ENCODE measurements at places on chromosomes 5 and 9. TPM values are rescaled to one million over a fixed set of nuclear protein-coding genes. Genes with fewer than 3 reads are reported as not detected.

- no peaks in the 10 kb centered on the region for H3K36me3 ChIP-seq
- no peak overlapping the region for H3K4me3 ChIP-seq
- no peak overlapping the region for H3K27ac ChIP-seq
Observed at GRCh38 chr9:134209731-134210311, 45.5 kb upstream of the RNU6ATAC start.

DNA sequence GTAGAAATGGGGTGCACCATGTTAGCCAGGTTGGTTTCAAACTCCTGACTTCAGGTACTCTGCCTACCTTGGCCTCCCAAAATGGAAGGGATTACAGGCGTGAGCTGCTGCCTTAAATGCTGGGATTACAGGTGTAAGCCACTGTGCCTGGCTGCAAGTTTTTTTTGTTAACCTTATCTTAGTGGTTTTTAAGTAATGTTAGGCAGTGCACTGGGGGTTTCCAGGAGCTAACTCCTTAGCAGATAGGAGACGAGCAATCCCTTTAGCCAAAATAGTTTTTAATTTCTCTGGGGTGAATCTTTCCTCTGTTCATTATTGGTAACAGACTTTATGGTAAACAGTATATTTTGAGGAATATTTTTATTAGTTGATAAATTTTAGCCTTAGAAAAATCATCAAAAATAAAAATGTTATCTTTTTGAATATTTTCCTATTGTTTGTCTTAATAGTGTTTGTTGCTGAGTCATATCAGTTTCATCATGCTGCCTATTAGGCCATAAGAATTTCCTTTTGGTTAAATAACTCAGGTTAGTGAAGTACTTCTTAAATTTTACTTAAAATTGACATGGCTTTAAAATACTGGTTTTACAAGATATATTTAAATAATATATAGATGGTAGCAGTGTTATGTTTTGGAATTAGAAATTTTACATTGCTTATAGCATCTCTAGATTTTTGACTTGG, 37.9 kb downstream of the LMNB1 start:
- H3K4me3 ChIP-seq = no peak overlapping the region
- H3K27me3 ChIP-seq = no peaks in the 10 kb centered on the region
- peaks cover 51% of the 10 kb centered on the region for H3K36me3 ChIP-seq
- DNase-seq = no peak

DNA sequence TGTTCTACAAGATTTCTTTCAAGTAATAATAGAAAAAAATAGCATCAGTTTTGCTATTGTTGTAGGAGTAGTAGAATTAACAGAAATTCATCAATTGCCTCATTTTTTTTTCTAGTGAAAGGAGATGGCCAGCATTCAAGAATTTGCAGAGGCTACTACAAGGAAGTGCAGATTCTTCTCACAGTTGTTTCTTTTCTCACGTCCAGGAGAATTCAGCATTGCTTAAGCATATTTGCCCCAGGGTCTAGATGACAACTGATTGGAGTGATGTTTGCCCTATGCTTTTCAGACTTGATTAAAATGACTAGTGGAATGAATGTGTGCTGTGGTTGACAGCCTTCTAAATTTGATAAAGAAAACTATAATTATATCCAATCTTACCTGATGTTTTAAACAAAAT, 46.6 kb upstream of the SLC12A2 start:
- H3K27me3 ChIP-seq = no peaks in the 10 kb centered on the region
- H3K4me1 ChIP-seq = no peaks in the 10 kb centered on the region
- H3K4me3 ChIP-seq = no peak overlapping the region

DNA sequence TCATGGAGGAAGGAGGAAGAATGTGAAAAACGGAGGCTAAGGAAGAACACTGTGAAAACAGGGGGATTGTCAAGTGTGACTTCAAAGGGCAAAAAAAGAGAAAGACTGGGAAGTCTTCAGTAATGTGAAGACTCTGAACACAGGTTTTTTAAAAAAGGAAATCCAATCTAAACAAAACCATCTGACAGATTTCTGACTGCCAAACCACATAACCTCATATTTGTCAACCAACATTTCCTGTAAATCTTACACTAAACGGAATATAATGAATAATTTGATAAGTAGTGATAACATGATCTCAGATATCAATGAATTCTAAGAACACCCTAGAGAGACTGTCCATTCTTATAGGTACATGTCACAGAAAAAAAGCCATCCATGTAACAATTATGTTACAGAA, 124.7 kb downstream of the FBN2 start:
- no peaks in the 10 kb centered on the region for H3K36me3 ChIP-seq
- DNase-seq = no peak
- H3K4me3 ChIP-seq = no peak overlapping the region
- H3K27me3 ChIP-seq = no peaks in the 10 kb centered on the region

DNA sequence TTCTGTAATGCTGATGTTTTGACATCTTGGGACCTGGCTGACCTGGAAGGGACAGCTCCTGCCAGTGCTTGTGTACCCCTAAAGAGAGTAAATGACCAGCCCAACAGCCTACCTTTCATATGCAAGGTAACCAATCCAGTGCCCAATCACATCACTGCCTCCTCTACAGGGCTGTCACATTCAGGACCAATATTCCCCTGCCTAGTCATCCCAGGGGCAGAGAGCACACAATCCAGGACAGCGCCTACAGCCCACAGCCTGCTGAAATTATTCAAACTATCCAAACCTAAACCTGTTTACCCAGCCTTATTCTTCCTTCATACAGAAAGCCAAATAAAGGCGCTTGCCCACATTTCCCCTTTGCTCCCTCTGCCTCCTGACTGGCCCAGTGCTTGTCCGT, 284.1 kb downstream of the CTNND2 start:
- no peak overlapping the region for H3K27ac ChIP-seq
- no peak for DNase-seq
- H3K36me3 ChIP-seq = no peaks in the 10 kb centered on the region
- no peak overlapping the region for H3K4me3 ChIP-seq

- no peak overlapping the region for H3K4me3 ChIP-seq
- peaks cover 20% of the 10 kb centered on the region for H3K4me1 ChIP-seq
- H3K27me3 ChIP-seq = no peaks in the 10 kb centered on the region
- DNase-seq = no peak
Observed at GRCh38 chr9:134380542-134381271, 54.5 kb downstream of the RXRA start.

RASEF gene
- total RNA-seq = not detected

SH3GL2 gene
- total RNA-seq = not detected

All from activated naive CD8-positive, alpha-beta T cell treated with anti-CD3 and anti-CD28 coated beads for 36 hours (primary cell).